ENCODE measurements at places on chromosomes 16 and 17.

GRCh38 chr17:2841606-2842005 lies 45.4 kb downstream of the RAP1GAP2 start:
- no peak for DNase-seq

DNA sequence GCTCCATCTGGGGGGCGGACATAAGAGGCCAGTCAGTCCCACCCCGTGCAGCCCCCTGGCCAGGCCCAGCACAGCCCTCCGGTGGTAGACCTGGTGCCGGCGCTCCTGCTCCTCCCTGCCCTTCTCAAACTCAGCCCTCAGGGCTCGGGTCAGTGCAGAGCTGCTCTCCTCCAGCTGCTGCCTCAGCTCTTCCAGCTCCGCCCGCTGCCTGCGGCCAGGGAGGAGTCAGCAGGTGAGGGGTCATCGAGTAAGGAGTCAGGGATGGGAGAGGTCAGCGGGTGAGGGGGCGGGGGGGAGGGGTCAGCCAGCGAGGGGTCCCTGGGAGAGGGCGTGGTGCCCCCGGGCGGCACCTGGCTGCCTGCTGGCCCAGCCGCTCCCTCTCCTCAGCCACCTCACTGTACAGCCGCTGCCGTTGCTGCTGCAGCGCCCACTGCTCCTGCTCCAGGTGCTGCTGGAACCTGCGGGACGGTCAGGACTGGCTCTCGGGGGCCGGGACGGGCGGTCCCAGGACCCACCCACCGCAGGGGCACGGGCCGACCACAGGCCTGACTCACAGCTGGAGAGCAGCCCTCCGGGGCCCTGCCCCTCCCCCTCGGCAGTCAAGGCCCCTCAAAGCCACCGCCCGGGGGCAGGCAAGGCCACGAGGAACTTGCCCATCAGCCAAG lies 26.5 kb upstream of the AATK start:
- no peak for DNase-seq

GRCh38 chr17:7838090-7839075 lies 4.4 kb downstream of the KDM6B start:
- no peak for DNase-seq

- DNase-seq: no peak
Measured at GRCh38 chr17:75920045-75920560, 15.4 kb upstream of the MRPL38 start.

- DNase-seq: peak; percentile 43
Measured at GRCh38 chr16:1363501-1364041, 11.8 kb downstream of the GNPTG start.

DNA sequence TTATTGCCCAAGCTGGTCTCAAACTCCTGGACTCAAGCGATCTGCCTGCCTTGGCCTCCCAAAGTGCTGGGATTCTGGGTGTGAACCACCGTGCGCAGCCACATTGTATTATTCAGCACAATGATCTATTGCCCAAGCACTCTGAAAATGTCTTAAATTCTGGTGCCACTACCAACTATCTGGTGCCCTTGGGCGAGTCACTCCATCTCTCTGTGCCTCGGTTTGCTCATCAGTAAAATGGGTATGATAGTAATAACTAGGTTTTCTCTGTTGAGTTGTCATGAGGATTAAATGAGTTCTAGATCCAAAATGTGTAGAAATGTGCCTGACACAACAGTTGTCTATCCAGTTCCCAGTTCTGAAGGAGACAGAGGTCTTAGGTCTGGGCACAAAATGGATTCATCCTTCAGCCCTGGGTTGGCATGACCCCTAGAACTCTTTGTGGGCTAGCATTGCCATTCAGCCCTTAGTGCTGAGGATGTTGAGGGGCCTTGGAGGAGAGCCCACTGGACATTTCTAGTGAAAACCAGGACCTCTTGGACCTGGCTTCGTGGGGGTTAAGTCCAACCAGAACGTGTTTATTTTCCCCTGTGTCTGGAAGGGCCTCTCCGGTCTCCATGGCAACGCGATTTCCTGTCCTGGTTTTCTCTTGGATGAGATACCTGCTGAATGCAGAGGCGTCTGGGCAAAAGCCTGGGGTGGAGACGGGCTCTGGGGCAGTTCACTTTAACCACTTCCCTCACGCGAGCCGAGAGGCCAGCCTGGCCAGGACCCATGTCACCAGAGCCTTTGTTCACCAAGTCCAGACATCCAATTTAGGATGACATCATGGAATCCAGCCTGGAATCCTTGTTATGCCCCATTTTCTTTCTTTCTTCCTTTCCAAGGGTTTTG lies 43.7 kb upstream of the TNRC6A start:
- no peak for DNase-seq

DNA sequence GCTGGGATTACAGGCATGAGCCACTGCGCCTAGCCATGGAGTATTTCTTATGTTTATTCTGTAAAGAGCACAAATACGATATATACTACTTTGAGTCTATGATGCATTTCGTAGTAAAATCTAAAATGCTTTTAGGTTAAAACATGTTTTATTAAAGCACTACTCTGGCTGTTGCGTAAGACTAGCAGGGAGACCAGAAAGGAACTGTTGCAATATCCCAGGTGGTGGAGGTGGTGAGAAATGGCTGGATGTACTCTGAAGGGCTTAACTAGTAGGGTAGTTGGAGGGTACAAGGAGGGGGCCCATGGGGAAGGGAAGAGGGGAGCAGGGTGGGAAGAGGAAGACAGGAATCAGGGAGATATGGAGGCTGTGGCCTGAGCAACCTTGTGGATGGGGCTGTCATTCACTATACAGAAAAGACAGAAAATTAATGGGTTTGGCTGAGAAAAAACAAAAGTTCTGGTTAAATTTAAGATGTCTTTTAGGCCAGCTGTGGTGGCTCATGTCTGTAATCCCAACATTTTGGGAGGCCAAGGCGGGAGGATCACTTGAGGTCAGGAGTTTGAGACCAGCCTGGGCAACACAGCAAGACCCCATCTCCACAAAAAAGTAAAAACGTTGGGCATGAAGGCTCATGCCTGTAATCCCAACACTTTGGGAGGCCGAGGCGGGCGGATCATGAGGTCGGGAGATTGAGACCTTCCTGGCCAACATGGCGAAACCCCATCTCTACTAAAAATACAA lies 35.8 kb downstream of the ST3GAL2 start:
- no peak for DNase-seq

- DNase-seq: no peak
Measured at GRCh38 chr16:27217256-27217655, 13.9 kb downstream of the KDM8 start.

DNA sequence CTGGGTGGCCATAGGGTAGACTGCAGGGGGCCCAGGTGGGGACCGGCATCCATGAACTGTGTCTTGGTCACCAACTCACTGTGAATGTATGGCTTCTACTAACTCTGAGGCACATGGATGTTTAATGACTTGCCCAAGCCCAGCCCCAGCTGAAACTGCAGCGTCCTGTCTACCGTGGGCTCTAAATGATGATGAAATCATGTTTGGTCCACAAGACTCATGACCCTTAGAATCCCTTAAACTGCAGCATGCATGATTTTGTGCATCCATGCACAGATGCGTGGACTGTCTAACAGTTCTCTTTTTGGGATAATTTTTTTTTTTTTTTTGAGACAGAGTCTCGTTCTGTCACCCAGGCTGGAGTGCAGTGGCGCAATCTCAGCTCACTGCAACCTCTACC lies 32.4 kb upstream of the CREBBP start:
- DNase-seq: no peak

DNA sequence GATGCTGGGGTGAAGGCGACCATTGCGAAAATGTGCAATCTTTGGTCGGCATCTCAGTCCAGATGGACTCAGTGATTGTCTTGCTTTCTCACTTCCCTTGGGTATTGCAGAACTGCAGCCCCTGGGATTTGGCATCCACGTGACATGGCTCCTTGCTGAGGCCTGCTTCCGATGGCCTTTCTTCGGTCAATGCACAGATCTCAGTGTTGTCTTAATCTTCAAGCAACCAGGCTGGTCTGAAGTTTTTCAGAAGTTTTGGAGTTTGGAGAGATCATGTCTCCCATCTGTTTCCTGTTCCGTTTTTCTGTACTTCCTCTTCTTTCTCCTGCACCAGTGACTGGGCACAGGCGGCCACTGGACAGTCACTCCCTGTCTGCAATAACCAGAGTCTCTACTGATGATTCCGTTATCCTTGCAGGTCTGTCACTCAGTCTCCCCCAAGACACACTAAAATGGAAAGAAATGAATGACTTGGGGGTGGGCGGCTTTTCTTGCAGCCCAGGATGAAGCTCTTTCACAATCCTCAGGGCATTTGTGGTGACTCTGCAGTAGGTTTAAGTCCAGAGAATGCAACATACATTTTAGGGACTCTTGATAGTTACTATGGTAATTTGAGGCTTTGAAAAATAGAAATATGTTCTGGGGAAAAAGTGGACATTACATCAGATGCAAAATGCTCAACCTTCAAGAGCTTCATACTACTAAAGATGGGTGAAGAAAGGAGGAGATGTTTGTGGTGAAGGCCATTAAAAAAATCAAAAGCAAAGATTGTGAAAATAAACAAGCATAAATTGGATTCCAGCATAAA lies 106.3 kb upstream of the ZFHX3 start:
- DNase-seq: no peak

GRCh38 chr16:12459391-12460063 lies 344.2 kb downstream of the CPPED1 start:
- no peak for DNase-seq

DNA sequence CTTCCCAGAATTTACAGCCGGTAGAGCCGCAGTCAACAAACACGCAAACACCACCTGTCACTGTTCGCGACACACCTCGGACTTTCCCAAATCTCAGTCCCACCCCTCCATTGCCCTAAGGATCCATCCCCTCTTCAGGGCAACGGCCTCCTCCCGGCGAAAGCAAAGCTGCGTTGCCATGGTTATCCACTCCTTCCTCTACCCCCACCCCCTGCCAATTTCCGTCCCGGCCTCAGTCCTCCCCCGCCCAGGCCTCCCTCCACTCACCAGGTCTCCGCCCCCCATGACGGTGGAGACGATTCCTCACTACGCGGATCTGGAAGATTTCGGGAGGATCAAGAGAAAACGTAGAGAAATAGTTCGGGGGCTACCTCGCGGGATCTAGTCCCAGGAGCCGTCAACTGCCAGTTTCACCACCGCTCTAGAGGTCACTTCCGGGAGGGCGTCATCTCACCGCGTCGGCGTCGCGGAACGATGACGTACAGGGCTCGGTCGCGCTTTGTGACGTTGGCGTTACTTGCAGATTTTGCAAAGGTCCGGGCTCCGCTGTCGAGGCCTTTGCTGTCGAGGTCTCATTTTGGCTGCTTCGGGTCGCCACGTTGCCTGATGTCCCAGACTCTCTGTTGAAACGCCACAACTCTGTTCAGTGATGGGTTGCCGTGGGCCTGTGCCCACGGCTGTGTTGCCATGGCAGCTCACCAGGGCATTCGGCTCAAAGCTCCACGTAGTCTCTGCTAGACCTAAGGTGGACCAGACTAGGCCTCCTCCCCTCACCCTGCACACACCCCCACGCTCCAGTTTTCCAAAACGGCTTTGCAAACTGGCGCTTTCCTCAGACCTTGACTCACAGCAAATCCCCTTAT lies at the start of gene CWC25:
Gene CWC25 (minus strand): TSS at position 423 of the 863 bp plus-strand sequence. CDS start 138 bp downstream, at position 285.
- peak; percentile 95 for DNase-seq

DNA sequence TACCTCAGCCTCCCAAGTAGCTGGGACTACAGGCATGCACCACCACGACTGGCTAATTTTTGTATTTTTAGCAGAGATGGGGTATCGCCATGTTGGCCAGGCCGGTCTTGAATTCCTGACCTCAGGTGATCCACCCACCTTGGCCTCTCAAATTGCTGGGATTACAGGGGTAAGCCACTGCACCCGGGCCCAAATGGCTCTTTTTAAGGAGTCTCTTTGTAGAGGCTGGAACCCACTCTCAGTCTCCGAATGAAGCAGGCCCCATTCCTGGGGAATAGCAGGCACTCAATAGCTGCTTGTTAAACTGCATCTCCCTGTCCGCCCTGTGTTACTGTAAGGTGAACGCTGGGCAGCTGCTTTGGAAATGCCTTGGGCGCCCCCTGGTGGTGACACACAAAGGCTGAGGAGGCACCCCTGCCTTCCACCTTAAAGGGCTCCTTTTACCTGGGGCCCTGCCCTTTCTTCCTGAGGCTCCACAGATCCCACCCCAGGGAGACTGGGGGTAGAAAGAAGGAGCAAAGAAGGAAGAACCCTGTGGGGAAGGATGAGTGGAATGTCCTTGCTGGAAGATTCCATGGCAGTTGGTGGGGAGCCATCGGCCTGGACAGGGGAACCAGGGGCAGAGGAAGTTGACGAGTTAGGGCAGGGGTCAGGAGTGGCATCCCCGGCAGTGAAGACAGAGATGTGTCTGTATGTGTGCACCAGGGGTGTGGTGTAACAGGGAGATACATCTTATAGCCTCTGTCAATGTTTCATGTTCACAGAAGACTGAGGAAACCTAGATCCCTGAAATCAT lies 6.1 kb upstream of the SP2 start:
- peak; percentile 90 for DNase-seq

GRCh38 chr16:24217461-24217860 lies 38.7 kb upstream of the CACNG3 start:
- no peak for DNase-seq

GRCh38 chr16:65773301-65773874 lies 593.1 kb upstream of the CDH5 start:
- DNase-seq: no peak

GRCh38 chr16:17723531-17724134 lies 252.9 kb upstream of the XYLT1 start:
- DNase-seq: no peak

- no peak for DNase-seq
Measured at GRCh38 chr17:31283841-31284240, 13.2 kb downstream of the OMG start.

DNA sequence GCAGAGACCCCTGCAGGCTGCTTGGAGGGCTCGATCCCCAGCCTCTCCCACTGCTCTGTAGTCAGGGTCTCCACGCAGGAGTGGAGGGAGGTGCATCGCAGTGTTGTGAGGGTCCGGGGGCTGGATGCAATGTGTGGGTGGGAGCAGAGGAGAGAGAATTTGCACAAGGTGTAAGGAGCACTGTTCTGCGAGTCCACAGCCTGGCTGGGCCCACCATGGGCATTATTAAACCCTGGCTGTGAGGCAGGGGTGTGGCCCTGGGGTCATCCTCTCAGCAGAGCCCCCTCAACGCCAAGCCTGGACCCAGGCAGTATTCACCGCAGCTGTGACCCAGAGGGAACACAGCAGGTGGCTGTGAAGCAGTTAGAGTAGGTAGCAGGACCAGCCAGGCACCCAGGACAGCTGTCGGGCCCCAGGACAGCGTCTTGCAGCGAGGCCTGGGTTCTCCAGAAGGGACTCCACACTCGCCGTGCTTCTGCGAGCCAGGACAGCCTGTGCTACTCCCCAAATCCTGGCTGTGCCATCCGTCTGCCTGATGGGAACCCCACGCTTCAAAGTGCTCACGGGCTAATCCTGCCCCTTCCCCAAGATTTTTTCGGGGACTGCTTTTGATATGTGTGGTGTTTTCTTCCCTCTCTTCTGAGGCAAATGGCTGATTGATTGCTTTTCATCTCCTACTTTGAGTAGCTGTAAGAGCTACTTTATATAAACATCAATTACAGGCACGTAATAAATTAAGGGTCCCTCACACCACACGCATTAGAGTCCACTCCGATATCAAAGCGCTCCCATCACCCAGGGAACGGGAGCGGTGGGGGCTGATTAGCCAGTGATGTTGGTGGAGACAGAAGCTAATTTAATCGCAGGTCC lies 100.9 kb upstream of the GSE1 start:
- no peak for DNase-seq
